ENCODE measurements at places on chromosomes 4 and X.

GRCh38 chrX:1719270-1719669 is 104.4 kb downstream of the ASMT start:
- DNase-seq = no peak

GRCh38 chr4:86416081-86416480 is 56.2 kb upstream of the MAPK10 start:
- no peak for DNase-seq

- DNase-seq = peak; percentile 15
These were observed 5.5 kb upstream of the DCTD start for GRCh38 chr4:182922501-182923284.

GRCh38 chrX:130120321-130120731 is 10.0 kb upstream of the ELF4 start:
- DNase-seq = peak; percentile 70
